Stimulated activated naive CD8-positive, alpha-beta T cell treated with anti-CD3 and anti-CD28 coated beads, Interleukin-15, amount 100 ng/mL, for 72 hours (primary cell): ENCODE measurements at places on chromosomes 11 and 22.

GRCh38 chr11:23727387-23727786, 769.5 kb upstream of the LUZP2 start:
- no peak for DNase-seq

GRCh38 chr11:34600339-34601084, 20.4 kb upstream of the EHF start:
- no peak for DNase-seq

DNA sequence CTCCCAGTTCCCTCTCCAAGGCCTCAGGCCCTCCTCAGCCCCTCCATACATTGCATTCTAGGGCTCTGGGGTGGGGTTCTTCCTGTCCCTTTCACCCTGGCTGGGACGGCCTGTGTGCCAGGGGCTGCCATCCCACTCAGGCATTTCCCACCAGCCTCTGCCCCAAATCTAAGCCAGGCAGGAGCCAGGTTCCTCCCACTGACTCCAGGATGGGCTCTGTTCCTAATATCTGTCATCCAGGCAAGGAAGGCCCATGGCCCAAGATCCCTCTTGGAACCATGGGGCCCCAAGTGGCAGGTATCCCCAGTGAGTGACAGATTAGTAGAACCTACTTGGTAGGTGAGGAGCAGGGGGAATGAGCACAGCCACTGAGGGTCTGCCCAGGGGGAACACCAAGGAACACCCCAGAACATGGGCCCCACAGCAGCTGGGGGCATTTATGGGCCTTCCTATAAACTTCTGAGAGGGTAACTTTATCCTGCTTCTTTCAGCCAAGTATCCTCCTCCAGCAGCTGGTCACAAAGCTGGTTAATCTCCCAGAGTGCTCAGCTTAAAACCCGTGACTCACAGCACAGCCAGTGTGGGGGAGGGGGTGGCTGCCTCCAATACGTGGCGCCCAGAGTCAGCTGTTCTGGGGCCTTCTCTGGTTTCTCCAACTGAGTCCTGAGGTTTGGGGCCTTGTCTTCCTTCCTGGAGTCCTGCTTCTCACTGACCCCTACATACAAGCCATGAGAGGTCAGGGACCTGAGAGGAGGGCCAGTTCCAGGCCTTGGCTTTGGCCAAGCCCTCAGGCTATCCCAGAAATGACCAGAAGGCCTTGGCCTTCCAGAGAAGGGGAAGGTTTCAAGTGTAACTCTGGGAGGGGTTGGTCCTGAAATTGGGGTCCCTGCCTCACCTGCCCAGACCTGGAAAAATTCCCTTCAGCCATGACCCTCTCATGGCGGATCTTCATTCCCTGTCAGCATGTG, 19.9 kb upstream of the MYOD1 start:
- no peak for DNase-seq

DNA sequence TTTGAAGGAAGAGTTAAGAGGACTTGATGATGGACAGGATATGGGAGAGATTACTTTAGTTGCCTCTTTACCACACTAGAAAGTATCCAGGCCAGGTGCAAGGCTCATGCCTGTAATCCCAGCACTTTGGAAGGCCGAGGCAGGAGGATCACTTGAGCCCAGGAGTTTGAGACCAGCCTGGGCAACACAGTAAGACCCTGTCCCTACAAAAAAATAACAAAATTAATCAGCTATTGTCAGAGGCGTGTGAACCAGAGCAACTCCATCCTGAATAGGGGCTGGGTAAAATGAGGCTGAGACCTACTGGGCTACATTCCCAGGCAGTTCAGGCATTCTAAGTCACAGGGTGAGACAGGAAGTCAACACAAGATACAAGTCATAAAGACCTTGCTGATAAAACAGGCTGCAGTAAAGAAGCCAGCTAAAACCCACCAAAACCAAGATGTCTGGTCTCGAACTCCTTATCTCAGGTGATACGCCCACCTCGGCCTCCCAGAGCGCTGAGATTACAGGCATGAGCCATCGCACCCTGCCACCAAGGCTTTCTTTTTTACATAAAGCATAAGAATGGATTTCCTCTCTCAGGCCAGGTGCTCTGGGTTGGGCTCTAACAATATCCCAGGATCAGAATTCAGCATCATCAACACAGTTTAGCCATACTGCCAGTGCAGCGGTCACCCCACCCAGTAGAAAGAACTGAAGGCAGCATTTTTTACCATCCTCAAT, 17.8 kb downstream of the PI4KA start:
- DNase-seq, result no peak

DNA sequence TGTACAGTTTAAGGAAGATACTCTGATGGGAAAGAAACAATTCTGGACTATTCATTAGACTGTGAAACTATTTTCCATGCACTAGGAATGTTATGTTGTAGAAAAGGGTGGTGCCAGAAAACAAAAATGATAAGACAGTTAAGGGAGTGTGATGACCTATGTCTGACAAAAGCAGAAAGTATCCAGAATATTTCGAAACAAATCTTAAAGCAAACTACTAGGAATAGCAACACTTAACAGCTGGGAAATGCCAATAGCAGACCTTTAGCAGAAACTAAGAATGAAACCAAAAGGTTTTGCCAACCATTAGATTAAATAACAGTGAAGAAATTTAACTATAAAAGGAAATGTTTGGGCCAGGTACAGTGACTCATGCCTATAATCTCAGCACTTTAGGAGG, 3.3 kb upstream of the ARHGAP20 start:
- no peak for DNase-seq

GRCh38 chr22:37218771-37219411, 6.6 kb upstream of the SSTR3 start:
- DNase-seq, result no peak
